ENCODE measurements at places on chromosomes 1 and 21.
A peak's percentile ranks its signal among the peaks of the same experiment; 100 is the strongest.

DNA sequence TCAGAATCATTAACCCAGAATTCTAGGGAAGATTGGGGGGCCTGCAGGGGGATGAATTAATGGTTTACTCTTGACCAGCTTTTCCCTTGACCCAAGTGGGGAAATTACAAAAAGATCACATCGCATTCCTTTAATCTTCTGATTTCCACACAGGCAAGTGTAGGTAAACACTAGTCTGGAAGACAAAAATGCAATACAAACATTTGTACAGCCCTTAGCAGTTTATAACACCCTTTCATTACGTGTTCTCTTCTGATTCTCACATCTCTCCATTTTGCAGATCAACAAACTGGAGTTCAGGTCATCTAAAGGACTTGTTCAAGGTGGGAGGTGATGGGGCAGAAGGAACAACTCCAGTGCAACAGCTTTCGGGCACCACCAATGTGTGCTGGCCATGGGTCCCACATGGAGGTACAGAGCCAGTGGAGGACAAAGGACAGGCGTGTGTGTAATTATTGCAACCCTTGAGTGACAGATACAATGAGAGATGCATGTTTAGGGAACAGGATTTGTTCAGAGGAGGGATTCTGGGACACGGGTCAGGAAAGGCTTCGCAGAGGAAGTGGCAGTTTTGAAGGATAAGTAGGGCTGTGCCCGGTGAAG, 20.4 kb downstream of the ATF3 start:
- DNase-seq = no peak

DNA sequence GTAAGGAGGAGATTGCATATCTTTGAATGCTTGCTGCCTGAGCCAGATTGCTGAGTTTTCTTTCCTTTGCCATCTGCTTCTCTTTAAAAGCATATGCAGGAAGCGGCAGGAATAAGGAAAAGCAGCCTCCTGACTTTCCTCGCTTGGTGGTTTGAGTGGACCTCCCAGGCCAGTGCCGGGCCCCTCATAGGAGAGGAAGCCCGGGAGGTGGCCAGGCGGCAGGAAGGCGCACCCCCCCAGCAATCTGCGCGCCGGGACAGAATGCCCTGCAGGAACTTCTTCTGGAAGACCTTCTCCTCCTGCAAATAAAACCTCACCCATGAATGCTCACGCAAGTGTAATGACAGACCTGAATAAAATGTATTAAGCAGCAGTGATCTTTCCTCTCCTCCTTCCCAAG, 1.5 kb downstream of the CORT start:
- DNase-seq = no peak

DNA sequence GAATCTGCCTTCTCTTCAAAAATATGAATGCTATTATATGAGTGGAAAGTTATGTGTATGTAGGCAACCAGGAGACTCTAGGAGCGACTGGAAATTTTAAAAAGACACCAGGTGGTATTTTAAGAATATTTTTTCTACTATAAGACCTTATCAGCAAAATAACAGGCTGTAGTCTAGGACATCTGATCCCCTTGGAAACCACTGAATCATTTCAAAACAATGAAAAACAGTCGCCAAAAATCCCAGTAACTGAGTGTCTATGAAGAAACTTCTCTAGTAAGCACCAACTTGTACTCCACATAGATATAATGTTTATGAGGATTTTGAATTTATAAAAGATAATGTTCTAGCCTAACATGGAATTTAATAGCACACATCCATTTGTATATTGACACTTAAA, 358.5 kb downstream of the GPATCH2 start:
- no peak for DNase-seq

DNA sequence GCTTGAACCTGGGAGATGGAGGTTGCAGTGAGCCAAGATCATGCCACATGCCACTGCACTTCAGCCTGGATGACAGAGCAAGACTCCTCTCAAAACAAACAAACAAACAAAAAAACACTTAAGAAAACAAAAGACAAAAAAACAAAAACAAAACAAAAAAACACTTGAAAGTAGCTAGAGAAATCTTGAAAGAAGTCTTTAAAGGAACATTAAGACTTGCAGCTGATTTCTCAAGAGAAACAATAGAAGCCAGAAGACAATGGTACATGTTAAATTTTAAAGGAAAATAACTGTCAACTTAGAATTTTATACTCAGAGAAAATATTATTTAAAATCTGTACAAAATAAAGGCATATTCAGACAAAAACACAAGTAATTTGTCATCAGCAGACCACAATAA, 71.3 kb downstream of the HLX start:
- DNase-seq = no peak

GRCh38 chr1:59445040-59445439, 148.1 kb downstream of the FGGY start:
- no peak for DNase-seq

GRCh38 chr1:159181328-159182024, 10.1 kb downstream of the CADM3 start:
- DNase-seq = no peak

GRCh38 chr1:244664353-244664752, 11.4 kb downstream of the DESI2 start:
- no peak for DNase-seq

GRCh38 chr1:108847494-108847893, 9.4 kb downstream of the AKNAD1 start:
- no peak for DNase-seq

GRCh38 chr1:160519642-160520435, 3.2 kb downstream of the SLAMF6 start:
- no peak for DNase-seq

- DNase-seq = no peak
Observed at GRCh38 chr1:38283696-38284470, 237.3 kb upstream of the POU3F1 start.

DNA sequence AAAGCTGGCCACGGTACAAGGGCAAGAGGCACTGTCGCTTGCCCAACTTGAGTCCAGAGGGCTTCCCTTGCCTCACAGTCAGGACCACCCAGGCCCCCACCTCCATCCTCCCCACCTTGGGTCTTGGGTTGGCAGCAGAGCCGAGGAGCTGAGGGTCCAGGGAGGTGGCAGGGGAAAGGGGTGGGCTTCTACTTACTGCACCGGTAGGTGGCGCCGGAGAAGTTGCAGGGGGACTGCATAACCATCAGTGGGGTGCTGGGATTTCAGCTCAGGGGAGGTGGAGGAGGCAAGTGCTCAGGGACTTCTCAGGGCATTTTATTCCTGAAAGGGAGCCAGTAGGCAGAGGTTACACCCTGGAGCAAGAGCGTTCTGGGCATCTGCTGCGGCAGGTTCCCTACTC, 44.0 kb downstream of the TRIM62 start:
- DNase-seq = no peak

- DNase-seq = no peak
Observed at GRCh38 chr1:213728593-213729536, 258.9 kb upstream of the PROX1 start.

GRCh38 chr1:111988743-111989453, 570 bp downstream of the KCND3 start:
- DNase-seq = no peak

DNA sequence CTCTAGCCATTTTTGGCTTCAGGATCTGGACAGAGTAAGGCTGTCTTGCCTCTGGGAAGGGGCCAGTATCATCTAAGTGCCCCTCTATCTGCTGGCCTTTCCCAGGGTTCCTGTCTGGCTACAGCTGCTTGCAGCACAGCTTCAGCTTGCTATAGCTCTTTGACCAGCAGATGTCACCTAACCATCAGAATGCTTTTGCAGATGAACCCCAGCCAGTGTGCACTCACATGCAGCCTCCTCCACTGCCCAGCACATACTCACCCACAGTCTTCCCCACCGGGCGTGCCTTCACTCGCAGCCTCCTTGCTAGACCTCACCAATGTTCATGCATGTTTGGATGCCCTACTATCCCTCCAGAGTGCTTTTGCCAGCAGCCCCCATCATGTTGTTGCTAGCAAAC, 769.0 kb downstream of the BRINP3 start:
- peak; percentile 9 for DNase-seq

GRCh38 chr1:164700683-164701082, 141.7 kb downstream of the PBX1 start:
- DNase-seq = no peak

GRCh38 chr1:245654460-245655050, 499.8 kb downstream of the KIF26B start:
- no peak for DNase-seq

DNA sequence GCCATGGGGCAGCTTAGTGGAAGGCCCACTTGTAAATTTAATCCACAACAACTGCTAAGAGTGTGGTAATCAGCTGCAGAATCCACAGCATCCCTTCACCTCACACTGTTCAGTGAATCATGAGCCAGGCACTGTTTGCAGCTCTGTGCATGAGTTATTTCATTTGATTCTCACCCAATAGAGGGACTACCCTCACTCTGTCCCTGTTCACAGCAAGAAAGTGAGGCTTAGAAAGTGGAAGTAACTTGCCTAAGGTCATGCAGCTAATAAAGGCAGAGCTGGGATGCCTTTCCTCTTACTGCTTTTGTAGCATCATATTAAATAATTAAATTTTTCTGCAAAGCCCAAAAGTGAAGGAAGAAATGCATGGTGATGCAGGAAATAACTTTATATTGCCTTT, 346.5 kb upstream of the PLD5 start:
- DNase-seq = no peak

DNA sequence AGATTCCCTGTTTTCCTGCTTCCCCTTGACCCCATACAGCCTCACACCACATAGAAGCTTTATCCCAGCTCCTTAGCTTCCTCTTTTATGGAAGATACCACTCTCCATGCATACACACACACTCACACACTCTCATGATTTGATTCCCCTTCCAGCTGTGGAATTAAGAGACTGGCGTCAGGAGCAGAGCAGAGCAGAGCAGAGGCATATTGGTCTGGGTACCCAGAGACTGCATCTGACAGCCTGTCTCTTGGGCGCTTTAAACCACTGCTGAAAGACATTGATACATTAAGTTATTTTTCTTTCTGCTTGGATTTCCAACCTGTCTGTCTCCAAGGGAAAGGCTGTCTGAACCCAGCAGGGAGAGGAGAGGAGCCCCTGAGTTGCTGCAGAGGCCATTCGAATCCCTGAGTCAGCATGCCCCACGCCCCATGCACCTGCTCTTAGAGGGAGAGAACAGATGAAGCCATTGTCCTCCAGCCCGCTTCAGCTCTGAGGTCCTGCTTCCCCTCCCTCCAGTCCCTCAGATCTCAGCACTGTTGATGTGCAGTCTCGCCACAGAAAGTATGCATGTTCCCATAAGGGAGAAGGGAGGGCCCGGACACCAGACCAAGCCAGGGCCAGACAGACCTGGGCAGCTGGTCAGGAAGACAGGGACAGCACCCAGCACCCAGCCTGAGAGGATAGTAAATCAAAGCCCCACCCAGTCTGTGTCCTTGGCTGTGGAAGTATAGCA, 66.7 kb upstream of the GJB5 start:
- DNase-seq = no peak

DNA sequence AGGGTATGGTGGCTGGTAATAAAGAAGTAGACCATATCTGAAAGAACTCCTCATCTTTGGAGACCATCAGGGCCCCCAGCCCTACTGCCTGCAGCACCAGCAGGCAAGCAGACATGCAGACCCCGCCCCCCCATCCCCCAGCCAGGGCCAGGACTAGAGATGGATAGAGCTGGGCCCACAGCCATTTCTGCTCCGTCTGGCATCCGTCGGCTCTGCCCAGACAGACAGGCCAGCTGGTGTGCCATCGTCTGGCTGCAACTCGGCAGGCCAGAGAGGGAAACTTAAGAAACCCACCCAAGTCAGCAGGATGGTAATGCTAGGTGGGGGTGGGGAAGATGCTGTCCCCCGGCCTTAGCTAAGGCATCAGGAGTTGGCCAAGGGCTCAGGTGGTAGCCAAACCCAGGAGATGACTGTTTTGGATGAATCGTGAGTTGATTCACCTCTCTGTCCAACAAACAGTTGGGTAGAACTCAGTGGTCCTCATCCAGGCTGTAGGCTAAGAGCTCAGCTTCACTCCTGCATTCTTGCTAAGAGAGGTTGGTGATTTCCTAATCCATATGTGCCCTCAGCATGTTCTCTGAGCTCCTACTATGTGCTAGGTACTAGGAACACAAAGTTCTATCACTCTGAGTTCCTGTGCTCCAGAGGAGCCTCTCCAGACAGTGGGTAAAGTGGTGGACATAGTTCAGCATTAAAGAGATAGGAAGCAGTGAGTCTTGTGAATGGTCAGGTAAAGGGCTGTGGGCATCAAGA, 23.2 kb upstream of the TMEM222 start:
- no peak for DNase-seq

DNA sequence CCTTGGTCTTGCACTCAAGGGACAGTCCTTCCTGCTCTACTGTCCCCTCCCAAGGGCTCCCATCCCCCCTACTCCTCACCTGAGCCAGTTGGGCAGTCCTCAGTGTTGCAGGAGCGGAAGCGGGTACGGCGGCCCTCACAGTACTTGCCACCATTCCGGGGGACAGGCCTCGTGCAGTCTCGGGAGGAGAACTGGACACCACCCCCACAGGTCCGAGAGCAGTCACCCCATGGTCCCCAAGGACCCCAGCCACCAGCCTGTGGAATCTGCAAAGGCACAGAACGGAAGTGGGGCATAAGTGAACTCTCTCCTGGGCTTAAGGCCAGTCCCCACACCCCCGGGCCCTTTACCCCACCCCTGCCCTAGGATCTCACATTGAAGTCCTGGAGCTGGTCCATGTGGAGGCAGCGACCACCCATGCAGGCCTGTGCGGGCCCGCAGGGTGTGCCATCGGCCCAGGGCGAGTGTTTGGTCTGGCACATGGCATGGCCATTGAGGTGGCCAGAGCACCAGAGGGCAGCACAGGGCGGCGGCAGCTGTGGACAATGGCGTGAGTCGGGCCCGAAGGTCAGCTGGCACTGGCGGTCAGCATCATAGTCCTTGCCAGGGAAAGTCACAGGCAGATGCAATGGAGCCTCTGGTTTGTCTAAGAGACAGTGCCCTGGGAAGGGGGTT, 5.2 kb downstream of the ADAMTS4 start:
- no peak for DNase-seq

DNA sequence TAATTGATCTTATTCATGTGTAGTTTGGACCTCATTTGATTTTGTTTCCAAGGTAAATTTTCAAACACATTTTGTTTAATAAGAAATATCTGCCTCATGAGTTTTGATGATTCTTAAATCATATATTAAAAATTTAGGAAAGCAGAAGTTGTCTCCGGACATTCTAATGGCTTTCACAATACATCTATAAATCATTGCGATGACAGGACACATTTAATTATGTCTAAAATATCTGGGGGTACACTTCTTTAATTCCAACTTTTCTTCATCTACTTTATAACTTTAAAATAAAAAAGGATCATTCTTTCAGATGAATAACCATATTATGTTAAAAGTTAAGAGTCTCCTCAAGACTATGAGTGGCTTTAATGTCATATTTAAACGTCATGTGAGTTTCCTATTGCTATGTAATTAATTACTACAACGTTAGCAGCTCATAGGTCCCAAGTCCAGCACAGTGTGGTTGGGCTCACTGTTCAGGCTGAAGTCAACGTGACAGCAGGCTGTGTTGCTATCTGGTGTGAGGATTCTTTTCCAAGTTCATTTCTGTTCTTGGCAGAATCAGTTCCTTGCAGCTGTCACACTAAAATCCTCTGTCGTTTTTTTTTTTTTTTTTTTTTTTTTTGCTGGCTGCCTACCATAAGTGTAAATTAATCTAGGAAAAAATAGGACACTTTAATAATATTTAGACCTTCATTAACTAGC, 893.5 kb downstream of the LTN1 start:
- DNase-seq = no peak

GRCh38 chr21:41831866-41832595, 47.1 kb downstream of the PRDM15 start:
- no peak for DNase-seq

- no peak for DNase-seq
Observed at GRCh38 chr1:171366816-171367215, 52.8 kb downstream of the FMO4 start.
